Caudate nucleus (tissue), 63 donors: ENCODE measurements at places on chromosomes 1 and 21.

GRCh38 chr1:88111816-88112215 lies 572.3 kb upstream of the PKN2 start:
- DNase-seq: no peak

DNA sequence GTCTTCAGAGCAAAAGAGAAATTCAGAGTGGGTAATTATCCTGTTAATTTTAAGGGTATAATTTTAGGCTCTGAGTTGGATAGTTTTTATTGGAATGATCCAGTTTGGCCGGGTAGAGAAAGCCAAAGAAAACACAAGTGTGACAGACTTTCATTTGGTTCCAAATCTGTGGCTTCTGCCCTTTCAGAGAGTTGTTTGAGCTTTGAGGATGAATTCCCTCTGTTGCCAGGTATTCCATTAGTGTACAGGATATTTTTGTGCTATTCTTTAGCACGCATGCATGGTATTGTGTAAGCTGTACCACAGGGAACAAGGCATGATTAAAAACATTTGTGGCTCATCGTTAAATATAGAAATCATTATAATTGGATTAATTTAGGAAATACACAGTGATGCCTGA lies 384.4 kb downstream of the ADGRL2 start:
- no peak for DNase-seq

DNA sequence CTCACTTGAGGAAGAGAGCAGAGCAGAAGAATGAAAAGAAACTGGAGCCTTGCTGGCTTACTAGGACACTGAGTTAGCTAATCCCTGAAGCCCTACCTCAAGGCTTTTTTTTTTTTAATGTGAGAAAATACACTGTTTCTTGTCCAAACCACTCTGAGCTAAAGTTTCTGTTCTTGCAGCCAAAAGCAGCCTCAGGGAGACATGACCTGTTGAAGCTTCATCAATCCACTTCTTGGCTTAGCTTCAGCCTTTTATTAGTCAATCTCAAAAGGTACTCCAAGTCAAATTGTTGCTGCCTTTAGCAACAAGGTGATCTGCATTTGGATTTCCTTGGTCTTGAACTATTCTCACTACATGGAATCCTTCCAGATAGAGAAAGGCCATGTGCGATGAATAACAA lies 33.7 kb downstream of the CCDC185 start:
- DNase-seq: no peak

- no peak for DNase-seq
Measured at GRCh38 chr1:43197343-43198127, 25.4 kb downstream of the CFAP57 start.

- DNase-seq: peak; percentile 24
Measured at GRCh38 chr1:39105061-39105840, 79.1 kb downstream of the NDUFS5 start.

GRCh38 chr1:168614235-168614634 lies 37.8 kb downstream of the XCL1 start:
- DNase-seq: no peak

DNA sequence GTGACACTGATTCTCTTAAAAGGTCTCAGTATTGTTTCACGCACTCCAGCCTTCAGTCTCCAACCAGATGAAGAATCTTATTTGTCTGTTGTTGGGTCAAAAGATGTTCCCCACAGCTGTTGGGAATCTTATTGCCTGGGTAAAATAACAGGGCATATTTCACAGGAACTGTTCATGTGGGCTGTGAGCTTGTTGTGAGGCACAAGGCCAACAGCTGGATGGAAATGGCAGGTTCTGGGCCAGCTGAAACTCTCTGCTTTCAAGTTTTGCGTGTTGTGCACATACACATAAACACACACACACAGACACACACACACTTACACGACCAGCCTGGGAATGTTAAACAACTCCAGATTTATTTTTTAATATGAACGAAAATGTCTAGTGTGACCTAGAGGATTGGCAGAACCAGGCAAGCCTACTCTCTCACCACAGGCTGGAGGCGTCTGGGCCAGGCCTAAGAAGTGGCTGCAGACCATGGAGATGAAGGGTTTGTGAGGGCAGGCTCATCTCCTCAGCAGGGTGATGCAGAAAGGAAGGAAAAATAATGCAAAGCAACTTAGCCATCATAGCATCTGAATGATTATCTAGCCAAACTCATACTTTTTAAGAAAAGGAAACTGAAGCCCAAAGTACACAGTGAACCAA lies 357.0 kb downstream of the TTLL7 start:
- no peak for DNase-seq

- no peak for DNase-seq
Measured at GRCh38 chr1:168454211-168454815, 89.5 kb downstream of the XCL2 start.

- DNase-seq: no peak
Measured at GRCh38 chr1:25140073-25140797, 92.1 kb downstream of the SYF2 start.

DNA sequence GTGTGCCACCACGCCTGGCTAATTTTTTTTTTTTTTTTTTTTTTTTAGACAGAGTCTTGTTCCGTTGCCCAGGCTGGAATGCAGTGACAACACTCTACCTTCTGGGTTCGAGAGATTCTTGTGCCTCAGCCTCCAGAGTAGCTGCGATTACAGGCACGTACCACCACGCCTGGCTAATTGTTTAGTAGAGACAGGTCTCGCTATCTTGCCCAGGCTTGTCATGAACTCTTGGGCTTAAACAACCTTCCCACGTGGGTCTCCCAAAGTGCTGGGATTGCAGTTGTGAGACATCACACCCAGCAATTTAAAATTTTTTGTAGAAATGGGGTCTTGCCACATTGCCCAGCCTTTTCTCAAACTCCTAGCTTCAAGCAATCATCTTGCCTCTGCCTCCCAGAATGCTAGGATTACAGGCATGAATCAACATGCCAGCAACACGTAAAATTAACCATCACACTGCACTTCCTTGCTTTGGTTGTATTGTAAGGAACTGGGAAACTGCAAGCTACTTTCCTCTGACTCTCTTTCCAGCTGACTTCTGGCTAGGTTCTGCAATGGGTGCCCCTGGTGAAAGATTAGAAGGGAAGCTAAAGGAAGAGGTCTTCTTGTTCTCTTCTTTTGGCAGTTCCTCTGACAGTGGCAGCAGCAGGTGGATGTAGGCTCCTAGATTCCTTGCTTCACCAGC lies 13.9 kb upstream of the IL6R start:
- DNase-seq: no peak

GRCh38 chr1:29029667-29030066 lies 94.0 kb downstream of the TMEM200B start:
- DNase-seq: no peak

GRCh38 chr1:39489567-39490239 lies 1.7 kb upstream of the BMP8A start:
- no peak for DNase-seq

GRCh38 chr1:4638345-4638729 lies 16.1 kb upstream of the AJAP1 start:
- no peak for DNase-seq

- DNase-seq: no peak
Measured at GRCh38 chr1:203263496-203263895, 34.0 kb upstream of the CHIT1 start.

GRCh38 chr1:210223226-210223904 lies 9.2 kb upstream of the SERTAD4 start:
- no peak for DNase-seq

GRCh38 chr1:203478986-203479385 lies 3.4 kb downstream of the PRELP start:
- no peak for DNase-seq

DNA sequence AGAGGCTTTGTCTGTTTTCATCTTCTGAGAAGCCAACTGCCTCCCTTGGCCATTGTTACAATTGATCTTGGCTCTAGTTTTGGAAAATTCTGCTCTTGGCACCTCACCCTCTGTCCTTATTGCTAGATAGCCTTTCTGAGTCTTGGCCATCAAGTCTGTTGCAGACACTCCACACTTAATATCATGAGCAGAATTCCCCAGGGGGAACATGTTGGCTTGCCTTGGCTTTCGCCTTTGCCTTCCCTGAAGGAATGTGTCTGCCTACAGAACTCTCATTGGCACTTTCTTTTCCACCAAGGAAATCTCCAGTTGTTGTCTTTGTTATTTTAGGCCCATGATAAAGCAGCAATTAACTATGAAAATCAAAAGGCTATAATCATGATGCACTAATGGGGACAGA lies 42.7 kb upstream of the LDLRAP1 start:
- DNase-seq: no peak
